PC-9 (cell line): ENCODE measurements at places on chromosomes 3 and 15. TPM values are rescaled to one million over a fixed set of nuclear protein-coding genes. Genes with fewer than 3 reads are reported as not detected.

The PLSCR2 gene
- not detected in 2 replicates for total RNA-seq

The LRRIQ4 gene
- total RNA-seq: 1.3 TPM in 2 replicates

The CCDC9B gene
- total RNA-seq: 141 and 168 TPM in 2 replicates

The CFAP100 gene
- not detected in 2 replicates for total RNA-seq

The SKOR1 gene
- total RNA-seq: 0.13 and 0.40 TPM in 2 replicates

The STT3B gene
- 110 and 155 TPM in 2 replicates for total RNA-seq

The ZFYVE19 gene
- total RNA-seq: 32.6 and 33.1 TPM in 2 replicates

DNA sequence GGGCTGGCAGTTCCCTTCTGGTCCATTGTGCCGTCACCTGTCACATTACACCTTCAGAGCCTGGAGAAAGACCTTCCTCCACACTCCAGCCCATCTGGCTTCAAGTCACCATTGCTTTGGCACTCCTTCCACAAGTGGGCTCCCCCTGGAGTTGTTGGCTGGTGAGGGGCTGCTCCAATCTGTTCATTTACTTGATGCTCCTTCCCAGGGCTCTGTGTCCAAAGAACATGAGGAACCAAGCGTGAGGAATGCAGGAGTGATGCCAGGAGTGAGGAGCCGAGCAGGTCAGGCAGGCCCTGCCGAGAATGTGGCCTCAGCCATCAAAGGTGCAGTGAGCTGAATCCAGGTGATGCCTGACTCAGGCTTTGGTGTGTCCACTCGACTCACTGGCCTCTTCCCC lies 57.2 kb downstream of the OXNAD1 start:
- no peak for DNase-seq

DNA sequence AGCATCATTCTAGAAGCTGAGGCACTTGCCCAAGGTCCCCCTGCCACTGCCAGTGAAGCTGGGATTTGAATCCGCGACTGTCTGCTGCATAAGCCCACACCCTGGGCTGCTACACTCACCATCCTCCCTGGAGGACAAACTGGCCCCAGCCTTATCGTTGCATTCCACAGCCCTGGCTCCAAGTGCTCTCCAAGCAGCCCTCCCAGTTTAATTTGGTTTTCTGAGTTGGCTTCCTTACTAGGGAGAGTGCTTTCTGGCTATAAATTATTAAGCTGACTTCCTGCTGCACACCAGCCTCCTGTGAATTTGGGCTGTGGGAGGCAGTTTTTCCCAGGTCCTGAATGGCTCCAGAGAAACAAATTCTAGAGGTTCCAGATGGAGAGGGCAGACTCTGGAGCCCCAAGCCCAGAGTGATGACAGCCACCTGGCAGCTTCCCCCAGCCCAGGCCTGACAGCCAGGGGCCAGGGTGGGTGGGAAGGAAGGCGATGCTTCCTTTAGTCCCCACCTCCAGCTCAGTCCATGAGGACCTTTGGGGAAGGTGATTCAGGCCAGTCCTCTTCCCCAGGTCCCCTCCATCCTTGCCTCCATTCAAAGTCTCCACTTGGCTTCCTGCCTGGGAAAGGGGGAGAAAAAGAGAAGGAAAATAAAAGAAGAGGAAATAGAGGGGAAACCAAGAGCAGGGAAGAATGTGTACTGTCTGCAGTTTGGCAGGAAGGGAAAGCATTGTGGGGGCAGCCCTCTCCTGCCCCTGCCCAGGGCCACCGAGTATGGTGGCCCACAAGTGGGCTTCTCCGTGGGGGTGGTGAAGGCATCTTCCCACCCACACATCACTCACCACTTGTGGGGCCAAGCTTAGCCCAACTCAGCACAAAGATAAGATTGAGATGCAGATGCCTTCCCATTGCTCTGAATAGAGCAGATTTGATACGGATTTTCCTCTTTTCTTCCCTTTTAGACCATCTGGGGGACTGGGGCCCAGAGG lies 69.6 kb downstream of the SEMA5B start:
- DNase-seq: no peak

GRCh38 chr15:41585127-41586047 lies 26.4 kb downstream of the TYRO3 start:
- DNase-seq: peak; percentile 57

DNA sequence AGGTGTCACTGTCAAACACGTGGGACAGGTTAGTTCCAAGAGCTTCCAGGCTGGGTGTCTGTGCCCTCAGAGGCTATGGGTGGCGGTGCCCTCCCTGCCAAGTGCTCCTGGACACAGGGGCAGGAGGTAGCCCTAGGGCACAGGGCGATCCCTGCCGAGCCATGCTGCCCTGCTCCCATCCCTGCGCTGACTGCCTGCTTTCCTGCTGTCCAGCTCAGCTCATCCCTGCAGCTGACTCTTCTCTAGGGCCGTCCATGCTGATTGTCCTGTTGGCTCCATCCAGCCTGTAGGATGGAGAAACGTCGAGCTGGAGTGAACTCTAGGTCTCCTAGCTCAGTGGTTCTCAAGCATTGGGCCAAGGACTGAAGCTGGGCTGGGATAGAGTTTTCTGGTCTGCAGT lies 3.7 kb downstream of the PDIA5 start:
- no peak for DNase-seq

GRCh38 chr15:89149501-89150101 lies 61.3 kb downstream of the ABHD2 start:
- DNase-seq: no peak

DNA sequence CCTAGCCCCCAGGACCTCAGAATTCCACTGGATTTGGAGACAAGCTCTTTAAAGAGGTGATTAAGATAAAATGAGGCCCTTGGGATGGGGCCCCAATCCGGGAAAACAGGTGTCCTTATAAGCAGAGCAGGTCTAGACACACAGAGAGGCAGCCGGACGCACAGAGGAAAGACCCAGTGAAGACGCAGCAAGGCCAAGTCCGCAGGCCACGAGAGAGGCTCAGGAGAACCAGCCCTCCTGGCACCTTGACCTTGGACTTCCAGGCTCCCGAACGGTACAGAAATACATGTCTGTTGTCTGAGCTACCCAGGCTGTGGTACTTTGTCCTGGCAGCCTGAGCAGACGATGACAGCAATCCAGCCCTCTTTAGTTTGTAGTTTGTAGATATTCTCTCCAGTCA lies 324.5 kb downstream of the OCA2 start:
- DNase-seq: no peak

- peak; percentile 34 for DNase-seq
Measured at GRCh38 chr3:23567917-23568316, 237.8 kb upstream of the UBE2E1 start.
